ENCODE measurements at places on chromosomes 2 and 18.

GRCh38 chr18:13447621-13448334 is 229.2 kb downstream of the LDLRAD4 start:
- DNase-seq = no peak

GRCh38 chr18:46252759-46253158 is 148.6 kb downstream of the HAUS1 start:
- DNase-seq = no peak

- DNase-seq = no peak
These were observed 16.7 kb downstream of the LANCL1 start for GRCh38 chr2:210459880-210460279.

- DNase-seq = no peak
These were observed 116.7 kb downstream of the PRKCE start for GRCh38 chr2:45768208-45768607.

GRCh38 chr2:226981791-226982326 is 146.0 kb downstream of the RHBDD1 start:
- no peak for DNase-seq

DNA sequence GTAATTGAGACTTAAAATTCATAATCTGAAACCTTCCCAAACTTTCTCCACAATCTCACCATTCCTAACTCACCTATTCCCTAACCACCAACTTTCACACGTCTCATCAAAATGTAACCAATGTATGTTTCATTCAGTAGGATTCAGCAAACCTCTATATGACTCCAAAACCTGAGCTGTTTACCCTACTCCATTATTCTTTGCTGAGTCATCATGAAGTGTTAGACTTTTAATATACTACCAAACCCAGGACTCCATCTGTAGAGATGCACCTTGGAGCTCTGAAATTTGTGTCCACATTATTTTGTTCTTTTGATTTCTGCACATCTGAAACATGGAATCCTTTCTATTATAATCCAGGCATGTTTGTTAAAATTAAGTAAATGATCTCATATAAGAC is 727.0 kb upstream of the PIK3C3 start:
- DNase-seq = no peak

DNA sequence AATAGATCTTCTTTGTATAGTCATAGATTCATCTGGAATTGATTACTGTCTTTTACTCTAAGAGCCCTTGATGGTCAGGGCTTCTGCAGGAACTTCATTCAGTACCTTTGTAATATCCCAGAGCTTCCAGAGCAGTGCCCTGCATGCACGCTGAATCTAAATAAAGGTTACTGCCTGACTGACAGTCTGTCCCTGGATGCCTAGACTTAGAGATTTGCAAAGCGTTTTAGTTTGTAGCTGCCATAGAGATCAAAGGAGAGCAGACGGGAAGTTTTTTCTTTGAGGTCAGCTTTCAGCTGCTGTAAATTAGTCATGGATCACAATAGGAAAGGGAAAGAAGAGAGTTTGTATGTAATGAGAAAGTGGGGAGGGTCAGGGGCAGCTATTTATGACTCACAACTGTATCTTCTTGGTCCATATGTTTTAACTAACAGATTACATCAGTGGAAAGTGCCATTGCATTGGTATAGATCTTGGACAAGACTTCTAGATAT is 45.2 kb upstream of the NYAP2 start:
- DNase-seq = peak; percentile 16

DNA sequence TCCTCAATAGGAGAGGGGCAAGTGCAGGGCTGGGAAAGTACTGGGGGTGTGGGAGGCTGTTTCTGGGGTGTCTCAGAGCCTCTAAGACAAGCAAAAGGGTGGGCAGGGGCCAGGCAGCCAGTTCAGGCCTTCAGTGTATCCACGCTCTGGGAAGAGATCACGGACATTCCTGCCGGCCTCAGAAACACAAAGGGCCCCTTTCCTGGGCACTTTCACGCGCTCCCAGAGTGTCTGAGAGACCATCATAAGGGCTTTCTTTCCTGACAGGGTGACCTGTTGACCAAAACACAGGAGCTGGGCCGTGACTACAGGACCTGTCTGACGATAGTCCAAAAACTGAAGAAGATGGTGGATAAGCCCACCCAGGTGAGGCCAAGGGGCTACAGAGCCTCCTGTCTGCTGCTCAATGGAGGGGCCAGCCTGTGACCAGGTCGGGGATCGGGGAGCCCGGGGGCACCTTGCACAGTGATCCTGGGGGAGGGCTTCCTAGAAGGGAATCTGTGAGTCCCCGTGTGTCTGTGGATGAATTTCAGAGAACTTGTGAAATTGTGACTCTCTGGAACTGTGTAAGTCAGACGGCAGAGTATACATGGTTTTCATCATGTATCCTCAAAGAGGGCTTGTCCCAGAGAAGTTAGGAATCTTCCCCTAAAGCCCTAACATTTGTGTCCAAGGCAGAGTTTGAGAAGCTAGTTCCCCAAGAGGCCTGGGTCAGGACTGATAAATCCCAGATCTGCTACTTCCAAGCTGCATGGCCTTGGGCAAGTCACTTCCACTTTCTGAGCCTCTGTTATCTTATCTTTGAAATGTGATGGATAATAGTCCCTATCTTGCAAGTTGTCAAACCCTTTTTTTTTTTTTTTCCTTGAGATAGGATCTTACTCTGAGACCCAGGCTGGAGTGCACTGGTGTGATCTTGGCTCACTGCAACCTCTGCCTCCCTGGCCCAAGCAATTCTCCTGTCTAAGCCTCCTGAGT is 1.8 kb downstream of the GNLY start:
- DNase-seq = no peak

DNA sequence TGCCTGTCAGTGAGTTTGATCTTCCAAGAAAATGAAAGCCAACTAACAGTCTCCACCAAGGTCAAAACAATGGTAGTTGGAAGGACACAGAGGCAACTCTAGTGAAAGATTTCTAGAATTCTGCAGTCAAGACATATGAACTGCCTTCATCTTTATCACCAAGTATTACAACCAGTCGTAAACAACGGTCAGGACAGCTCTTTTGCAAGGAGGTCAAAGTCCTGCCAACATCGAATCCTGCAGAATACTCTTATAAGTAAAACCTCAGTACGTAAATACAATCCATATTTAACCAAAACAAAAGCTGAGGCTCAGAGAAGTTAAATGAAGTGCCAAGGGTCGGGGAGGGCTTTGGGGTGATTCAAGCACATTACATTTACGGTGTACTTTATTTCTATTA is 3.1 kb downstream of the FEZ2 start:
- DNase-seq = no peak

DNA sequence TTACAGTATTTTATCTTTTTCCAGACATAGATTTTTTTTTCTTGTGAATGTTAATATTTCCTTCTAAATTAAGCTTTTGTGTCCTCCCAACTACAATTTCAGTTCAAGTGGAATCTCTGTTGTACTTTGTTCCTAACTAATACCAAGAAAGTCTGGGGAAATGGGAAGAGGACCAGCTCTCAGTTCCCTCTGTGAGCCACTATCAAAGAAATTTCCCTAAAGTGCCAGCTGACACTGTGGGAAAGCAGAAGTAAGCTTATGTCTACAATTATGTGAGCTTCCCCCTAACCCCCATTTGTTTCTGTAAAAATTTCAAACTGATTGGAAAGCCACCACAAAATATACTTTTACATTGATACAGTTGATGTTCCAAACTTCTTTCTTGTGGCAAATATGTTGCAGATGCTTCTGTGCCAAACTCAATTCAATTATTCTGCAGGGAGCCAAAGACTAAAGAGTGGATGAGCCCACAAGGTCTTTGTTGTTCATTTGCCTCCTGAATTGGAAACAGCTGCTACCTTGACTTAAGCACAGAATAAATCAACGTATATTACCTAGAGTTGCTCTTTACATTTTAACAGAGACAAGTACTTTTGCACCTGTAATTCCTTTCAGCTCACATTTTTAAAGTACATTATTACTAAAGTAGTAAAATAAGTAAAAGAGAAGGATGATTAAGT is 306.6 kb downstream of the PTH2R start:
- DNase-seq = no peak

DNA sequence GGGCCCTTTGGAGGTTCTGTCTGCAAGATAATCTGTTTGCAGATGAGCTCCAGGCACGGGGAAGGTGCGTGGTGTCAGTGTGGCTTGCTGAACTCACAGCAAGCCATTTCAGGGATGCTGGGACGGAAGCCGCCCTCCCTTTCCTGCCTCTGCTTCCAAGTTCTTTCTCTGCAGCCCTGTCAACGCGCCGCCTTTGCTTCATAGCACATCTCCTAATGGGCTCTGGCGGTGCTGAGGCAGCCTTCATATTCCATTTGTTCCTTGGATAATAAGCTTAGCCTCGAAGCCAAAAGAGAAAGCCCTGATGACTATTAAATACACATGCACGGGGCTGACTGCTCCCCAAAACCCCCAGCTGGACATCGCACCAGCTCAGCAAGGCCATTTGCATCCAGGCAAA is 81.7 kb upstream of the TAF1B start:
- DNase-seq = no peak

GRCh38 chr2:26683583-26683982 is 8.9 kb upstream of the KCNK3 start:
- DNase-seq = no peak

DNA sequence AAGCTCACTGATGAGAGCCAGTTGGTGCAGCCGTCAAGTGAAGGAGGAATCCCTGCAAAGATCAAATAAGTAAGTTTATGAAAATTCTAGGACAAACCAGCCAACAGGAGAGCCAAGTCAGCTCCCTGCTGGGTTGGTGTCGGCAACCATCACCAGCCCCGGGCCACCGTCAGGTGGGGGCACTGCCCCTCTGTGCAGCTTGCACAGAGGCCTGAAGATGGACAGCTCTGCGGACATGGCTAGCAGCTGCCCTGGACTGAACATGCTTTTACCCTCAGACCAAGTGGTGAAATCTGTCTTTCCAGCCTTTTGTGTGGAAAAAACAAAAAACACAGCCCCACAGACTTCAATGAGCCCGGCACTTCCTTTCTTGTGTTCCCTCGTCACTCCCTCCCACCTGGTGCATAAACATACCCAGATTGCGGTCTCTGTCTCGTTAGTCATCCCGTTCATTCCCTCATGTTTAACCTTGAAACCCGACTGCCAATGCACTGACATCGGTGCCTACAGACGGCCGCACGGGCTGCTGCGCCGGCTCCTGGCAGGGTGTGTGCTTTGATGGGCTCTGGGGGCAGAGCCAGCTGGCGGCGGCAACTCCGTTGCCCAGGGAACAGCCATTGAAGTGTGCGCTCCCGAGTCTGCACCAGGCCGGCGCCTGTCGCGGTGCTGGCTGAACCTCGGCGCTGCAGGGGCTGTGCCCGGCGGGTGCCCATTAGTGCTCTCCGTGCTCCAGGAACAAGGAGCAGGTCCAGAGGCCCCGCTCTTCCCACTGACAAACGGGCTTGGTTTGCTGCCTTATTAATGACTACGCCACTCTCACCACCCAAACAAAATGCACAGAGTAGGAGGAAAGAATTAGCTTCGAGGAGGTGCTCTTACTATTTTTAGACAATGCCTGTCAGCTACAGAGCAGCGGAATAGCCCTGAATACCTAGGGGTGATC is 95.3 kb downstream of the EIPR1 start:
- DNase-seq = no peak

DNA sequence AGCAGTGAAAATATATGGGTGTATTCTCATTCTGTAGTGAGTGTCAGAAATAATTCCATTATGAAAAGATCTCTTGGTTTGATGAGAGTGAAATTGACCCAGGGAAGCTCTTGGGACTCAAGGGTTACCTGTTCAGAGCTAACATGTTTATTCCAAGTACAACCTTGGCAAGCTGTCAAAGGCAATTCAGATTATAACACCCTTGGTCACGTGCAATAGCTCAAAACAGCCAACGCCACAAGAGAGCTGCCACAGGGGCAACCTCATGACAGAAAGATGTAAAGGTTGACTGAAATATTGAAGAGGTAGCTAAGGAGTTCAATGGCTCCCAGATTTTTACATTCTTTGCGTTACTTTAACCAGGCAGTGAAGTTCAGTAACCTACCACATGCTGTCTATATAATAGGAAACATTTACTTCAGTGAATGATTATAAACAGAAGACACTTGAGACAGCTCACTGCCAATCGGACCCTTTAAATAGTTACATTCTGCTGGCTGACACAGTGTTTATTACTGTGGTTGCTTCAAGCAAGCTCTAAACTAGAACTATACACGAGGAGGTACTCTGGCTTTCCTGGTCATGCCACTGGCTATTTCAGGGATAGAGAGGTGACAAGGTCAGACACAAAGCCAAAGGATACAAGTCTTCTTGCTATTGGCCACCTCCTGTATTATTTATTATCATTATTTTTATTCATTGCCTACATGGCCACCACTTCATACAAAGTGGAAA is 187.3 kb downstream of the PID1 start:
- DNase-seq = no peak

- no peak for DNase-seq
These were observed 24.8 kb downstream of the DSG4 start for GRCh38 chr18:31401156-31402025.

DNA sequence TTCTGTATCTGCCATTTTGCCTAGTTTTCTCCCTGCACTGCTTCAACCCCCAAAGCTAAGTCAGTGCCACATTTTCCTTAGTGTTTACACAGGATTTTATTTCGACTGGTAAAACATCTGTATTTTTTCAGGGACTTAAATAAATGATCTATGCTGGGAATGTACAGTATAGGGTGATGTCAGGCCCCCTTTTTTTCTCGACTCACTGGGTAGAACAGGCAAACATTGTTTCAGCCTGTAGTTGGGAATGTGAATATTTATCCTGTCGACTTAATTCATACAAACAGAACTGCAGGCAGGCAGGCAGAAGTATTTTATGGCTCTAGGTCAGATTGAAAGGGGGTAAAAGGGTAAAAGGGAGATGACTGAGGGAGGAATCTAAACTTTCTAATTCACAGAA is 123.5 kb upstream of the ZFP36L2 start:
- no peak for DNase-seq

GRCh38 chr2:105730170-105730569 is 14.5 kb upstream of the NCK2 start:
- no peak for DNase-seq

DNA sequence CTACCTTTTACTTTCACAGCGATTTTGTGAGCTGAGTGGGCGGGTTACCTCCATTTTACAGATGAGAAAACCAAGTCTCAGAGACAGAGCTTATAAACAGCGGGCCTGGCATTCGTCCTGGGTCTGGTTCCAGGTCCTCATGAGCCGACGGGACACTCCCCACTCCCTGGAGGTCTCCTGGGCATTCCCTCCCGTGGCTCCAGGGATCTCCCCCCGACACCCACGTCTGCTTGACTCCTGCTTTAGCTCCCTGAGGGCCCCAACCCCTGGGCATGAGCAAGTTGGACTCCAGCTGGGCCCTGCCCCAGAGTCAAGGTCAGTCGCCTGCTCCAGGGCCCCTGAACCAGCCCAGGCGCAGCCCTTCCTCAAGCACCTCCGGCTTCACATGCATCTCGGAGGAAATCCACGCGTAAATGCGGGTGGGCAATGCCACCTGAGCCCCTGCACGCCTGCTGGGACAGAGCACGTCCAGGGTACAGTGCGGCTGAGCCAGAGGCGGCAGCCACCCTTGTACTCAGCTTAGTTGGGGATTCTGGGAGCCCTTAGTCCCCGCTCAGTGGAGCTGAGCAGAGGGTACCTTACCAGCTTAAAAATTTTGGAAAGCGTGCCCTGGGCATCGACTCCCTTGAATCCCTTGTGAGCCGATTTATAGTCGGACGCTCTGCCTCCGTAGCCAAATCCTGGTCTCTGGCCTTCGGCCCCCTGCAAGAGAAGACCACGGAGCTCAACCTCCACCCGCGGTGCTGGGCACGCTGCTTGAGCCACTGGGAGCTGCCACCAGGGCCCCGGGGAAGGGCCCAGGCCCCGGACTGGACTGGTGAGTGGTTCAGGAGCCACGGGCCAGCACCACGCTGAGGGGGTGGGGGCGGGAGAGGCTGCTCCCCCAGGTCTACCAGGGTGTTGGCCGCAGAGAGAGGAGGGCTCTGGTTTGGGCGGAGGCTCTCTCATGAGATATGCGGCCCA is 148.1 kb downstream of the MBP start:
- DNase-seq = no peak
